Thoracic aorta (tissue), 2 donors: ENCODE measurements at places on chromosomes 5 and 9. TPM values are rescaled to one million over a fixed set of nuclear protein-coding genes. Genes with fewer than 3 reads are reported as not detected.

CNOT6 gene
- 19.5 TPM for total RNA-seq

GARIN3 gene
- total RNA-seq, result not detected

KCNIP1 gene
- total RNA-seq, result not detected

MARCOL gene
- not detected for total RNA-seq

CD274 gene
- 7.3 TPM for total RNA-seq

SH3RF2 gene
- total RNA-seq, result 8.1 TPM

AIF1L gene
- 21.9 TPM for total RNA-seq

CCIN gene
- total RNA-seq, result 2.3 TPM

LURAP1L gene
- 10.3 TPM for total RNA-seq
